ENCODE measurements at places on chromosomes 7 and 10.
A peak's percentile ranks its signal among the peaks of the same experiment; 100 is the strongest.

GRCh38 chr10:26931223-26931622 is 70.5 kb upstream of the ABI1 start:
- DNase-seq, result no peak

DNA sequence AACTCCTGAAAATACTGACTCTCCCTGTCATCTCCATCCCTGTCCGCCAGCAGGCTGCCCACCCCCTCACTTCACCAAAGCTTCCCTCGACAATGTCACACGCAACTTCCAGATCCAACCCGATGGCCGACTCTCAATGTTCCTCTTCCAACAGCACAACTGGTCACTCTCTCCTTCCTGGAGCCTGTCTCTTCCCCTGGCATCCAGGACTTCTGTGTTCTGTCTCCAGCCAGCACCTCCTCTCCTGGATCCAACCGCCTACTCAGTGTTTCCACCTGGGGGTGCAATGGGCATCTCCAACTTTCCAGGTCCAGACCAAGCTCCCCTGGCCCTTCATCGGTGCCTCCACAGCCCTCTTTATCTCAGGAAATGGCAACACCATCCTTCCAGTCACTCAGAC is 8.6 kb downstream of the CPA5 start:
- DNase-seq, result no peak

GRCh38 chr7:37657816-37658215 is 25.8 kb upstream of the GPR141 start:
- peak; percentile 31 for DNase-seq

DNA sequence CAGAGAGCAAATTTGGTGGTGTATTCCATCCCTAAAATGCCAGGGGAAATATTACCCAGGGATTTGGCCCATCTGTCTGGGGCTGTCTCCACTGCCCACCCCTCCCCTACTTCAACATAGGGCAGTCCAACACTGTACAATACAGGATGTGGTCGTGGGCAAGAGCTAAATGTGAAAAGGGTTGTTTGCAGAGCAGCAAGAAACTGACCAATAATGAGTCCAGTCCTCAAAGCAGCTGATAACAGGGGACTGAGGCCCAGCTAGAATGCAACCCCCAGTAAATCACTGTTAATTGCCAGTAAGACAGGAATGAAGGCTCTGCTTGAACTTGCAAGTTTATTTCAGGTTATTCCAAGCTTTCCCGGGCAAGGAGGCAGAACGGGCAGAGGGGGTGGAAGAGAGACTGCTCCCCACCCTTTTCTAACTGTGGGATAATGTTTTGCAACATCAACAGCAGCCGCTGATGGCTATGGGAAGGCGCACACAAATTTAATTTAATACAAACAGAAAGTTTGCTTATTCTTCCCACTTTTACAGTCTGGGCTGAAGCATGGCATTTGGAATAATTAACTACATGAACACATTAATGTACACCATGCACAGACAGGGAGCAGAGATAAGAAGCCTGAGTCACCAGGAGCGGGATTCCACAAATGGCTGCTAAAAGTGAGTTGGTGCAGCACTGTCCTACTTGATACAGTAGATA is 36.8 kb downstream of the AFAP1L2 start:
- no peak for DNase-seq

GRCh38 chr10:59872892-59873463 is 33.4 kb downstream of the CCDC6 start:
- DNase-seq, result no peak

DNA sequence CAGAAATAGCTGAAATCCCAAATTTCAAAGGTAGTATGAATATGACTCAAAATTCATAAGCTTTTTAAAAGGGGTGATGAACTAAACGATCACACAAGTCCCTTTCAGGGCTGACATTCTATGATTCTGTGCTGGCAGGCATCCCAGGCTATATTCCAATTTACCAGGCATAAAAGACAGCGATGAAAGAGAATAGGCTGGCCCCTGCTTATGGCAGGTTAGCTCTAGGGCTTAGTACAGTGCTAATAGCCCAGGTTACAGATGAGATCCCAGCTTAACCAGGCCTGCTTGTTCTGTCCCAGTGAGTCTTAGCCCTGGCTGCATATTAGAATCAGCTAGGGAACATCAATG is 56.4 kb downstream of the CDHR3 start:
- DNase-seq, result no peak

- DNase-seq, result no peak
Measured at GRCh38 chr7:53624356-53624755, 588.9 kb downstream of the POM121L12 start.

DNA sequence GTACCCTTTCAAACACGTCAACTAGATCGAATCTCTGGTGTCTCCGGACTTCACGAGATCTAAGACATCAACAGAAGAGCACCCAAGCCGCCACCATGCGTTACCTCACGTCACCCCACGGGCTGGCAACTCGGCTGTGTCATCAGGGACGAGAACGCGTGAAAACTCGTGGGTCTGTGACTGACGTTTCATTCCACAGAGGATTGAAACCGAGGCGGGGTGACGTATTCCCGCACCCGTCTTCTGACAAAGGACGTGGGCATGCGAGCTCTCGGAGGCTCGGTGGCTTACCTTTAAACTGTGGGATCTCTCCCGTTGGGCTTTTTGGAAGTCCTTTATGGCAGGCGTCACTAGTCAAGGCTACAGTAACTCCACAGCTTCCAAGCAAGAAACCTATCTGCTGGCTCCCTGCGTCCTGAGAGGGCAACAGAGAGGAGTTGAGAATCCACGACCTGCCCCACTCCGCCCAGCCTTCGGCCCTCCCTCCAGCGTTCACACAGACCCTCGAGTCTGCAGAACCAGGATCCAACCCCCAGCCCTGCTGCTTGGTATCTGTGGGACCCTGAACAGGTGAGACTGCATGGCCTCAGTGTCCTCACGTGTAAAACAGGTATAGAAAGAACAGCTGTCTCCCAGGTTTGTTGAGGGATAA is 255.3 kb downstream of the ZMYND11 start:
- no peak for DNase-seq

- DNase-seq, result no peak
Measured at GRCh38 chr10:104456802-104457542, 103.3 kb downstream of the CFAP58 start.

GRCh38 chr10:118568327-118568848 is 27.1 kb downstream of the PRLHR start:
- peak; percentile 48 for DNase-seq

DNA sequence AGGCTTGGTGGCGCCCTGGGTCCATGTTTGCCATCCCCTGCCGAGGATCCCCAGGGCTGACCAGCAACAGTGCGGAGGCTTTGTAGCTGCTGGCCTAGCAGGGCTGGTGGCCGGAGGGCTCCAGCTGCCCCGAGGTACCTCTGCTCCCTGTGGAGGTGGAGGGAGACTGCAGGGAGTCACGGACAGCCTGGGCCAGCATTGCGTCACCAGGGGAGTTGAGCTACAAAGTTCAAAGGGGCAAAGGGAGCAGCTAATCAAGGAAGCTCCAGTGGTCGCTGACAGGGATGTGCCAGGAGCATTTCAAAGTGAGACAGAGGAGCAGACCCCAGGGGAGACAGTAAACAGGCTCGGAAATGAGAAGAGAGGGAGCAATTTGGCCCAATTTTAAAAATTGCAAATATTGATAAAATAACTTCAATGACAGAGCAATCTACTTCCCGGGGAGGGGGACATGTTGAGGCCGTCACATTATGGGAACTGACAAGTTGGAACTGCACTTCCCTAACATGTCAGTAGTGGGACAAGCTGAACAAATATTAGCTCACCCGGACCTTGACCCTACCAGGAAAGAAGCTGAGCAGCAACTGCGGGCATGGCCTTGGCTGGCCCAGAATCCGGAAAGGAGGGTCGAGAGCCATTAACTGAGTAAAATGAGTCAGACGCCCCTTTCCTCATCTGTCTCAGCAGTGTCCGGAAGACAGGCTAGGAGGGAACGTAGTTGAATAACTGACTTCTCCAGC is 39.4 kb downstream of the BTBD16 start:
- DNase-seq, result no peak

DNA sequence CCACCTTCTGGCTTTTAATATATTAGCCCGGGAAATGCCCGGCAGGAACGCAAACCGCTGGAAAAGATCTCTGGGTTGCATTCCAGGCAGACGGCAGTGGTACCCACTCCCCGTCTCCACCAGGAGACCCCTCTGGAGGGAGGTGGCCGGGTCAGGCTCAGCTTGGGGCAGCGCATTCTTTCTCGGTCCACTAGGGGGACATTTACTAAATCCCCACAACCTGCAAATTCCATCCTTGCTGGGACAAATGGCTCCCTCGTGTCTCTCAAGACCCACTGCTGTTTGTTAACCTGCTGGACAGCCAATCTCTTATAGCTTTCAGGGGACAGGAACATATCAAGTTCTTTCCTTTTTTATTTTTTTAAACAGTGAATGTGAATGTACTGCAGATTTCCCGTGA is 45.8 kb upstream of the CARD11 start:
- DNase-seq, result no peak

Measured in CD4-positive, alpha-beta T cell treated with Interferon alpha-2 for 1 hour (primary cell).